CD14-positive monocyte (primary cell): ENCODE measurements at places on chromosomes 7 and 10.

GRCh38 chr10:83871187-83872081 lies 267.9 kb upstream of the GHITM start:
- no peaks in the 10 kb centered on the region for H3K36me3 ChIP-seq
- peak; percentile 20 for DNase-seq
- no peak overlapping the region for H3K4me3 ChIP-seq
- H3K4me1 ChIP-seq: no peaks in the 10 kb centered on the region
- H3K27ac ChIP-seq: no peak overlapping the region

DNA sequence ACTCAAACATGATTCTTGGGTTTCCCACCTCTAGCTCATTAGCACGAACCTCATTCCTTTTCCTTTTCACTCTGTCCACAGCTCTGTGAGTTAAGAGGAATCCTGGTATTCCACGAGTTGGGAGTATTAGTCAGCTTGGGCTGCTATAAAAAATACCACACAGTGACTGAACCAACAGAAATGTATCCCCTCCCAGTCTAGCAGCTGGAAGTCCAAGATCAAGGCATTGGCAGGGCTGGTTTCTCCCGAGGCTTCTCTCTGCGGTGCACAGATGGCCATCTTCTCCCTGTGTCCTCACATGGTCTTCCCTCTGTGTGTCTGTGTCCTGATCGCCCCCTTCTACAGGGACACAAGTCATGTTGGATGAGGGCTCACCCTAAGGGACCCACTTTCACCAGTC lies 261.6 kb downstream of the TNS3 start:
- DNase-seq: no peak
- H3K4me1 ChIP-seq: no peaks in the 10 kb centered on the region
- no peaks in the 10 kb centered on the region for H3K27me3 ChIP-seq
- no peak overlapping the region for H3K27ac ChIP-seq
- H3K36me3 ChIP-seq: peaks cover 48% of the 10 kb centered on the region

DNA sequence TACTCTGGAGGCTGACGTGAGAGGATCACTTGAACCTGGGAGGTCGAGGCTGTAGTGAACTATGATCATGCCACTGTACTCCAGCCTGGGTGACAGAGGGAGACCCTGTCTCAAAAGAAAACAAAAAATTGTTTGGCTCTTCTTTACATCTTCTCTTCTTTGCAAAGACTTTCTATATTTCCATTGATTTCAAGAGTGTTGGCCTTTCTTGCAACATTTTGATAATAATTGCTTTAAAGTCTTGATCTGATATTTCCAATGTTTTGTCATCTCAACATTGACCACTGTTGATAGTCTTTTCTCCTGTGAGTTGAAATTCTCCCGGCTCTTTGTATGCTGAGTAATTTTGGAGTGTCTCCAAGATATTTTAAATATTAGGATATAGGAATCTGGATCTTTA lies 17.8 kb upstream of the CLDN4 start:
- H3K27me3 ChIP-seq: peaks cover 3% of the 10 kb centered on the region
- no peak overlapping the region for H3K4me3 ChIP-seq
- no peaks in the 10 kb centered on the region for H3K4me1 ChIP-seq
- no peak overlapping the region for H3K27ac ChIP-seq
- no peak for DNase-seq

GRCh38 chr10:14225379-14225778 lies 105.3 kb downstream of the FRMD4A start:
- no peak for DNase-seq
- no peak overlapping the region for H3K27ac ChIP-seq
- H3K36me3 ChIP-seq: no peaks in the 10 kb centered on the region

DNA sequence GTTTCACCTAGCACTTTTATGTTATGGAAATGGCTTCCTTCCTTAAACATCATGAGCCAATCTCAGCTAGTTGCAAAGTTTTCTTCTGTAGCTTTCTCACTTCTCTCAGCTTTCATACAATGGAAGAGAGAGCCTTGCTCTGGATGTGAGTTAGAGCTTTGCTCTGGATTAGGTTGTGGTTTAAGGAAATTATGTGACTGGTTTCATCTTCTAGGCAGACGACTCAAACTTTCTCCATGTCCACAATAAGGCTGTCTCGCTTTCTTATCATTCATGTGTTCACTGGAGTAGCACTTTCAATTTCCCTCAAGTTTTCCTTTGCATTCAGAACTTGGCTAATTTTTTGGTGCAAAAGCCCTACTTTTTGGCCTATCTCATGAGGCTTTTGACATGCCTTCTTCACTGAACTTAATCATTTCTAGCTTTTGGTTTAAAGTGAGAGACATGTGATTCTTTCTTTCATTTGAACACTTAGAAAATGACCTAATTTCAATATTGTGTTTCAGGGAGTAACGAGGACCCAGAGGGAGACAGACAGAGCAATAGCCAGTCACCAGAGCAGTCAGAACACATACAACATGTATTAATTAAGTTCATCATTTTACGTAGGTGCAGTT lies 49.8 kb downstream of the CNOT4 start:
- no peaks in the 10 kb centered on the region for H3K4me1 ChIP-seq
- H3K4me3 ChIP-seq: no peak overlapping the region
- H3K27me3 ChIP-seq: no peaks in the 10 kb centered on the region
- no peak for DNase-seq
- no peak overlapping the region for H3K27ac ChIP-seq
